ENCODE measurements at places on chromosomes 3 and 15.

DNA sequence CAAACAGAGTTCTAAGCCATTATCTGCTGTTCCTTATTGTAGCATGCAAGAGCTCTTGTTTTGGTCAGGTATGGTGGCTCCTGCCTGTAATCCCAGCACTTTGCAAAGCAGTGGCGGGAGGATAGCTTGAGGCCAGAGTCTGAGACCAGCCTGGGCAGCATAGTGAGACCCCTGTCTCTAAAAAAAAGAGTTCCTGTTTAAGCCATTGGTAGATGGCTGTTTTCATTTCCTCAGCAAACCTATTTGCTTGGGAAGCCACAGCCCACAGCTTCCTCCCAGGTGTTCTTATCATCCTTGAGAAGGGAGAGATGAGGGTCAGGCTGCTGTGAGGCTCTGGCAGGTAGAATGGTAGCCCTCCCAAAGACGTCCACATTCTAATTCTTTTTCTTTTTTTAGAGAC, 24.4 kb upstream of the FAM81A start:
- DNase-seq = no peak

DNA sequence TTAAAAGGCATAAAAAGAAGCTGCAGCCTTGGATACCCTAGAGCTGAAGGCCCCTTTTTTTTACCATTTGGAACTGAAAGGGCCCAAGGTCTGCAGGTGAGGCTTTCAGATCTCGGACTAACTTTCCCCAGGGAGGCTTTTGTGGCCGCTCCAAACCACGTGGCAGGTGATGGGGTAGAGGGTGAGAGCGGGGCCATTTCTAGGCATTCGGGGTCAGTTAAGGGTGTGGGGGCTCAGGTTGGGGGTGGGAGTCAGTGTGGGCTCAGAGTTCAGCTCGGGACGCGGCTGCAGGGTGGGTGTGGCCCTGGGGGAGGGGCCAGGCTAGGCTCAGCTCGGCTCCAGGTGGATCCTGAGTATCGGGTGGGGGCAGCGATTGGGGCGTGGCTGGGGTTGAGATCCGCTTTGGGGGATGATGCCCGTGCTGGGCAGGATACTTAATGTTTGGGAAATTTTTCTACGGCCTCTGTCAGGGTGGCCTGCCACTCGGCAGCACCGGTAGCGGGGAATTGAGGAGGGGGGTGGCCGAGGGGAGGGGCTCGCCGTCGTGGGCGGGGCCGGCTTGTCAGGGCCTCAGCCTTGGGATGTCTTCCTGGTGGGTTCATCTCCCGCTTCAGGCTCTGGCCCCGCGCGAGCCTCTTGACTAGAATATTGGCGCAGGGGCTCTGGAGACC, 2.5 kb downstream of the KLF13 start:
- DNase-seq = no peak

DNA sequence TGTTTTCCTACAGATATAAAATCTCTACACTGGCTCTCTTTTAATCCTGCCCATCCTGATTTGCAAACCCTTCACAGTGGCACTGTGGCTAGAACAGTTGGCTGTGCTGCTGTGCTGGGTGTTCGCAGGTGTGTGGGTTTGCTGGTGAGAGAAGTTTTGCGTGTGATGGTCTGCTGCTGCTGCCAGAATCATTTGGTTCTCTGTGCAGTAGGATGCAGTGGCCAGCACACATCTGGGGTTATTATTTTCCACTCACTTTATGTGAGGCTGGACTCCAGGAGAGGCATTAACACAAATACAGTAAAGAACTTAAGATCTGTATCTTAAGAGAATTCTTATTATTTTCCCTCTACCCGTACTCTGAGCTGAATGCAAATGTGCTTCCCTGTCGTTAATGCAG, 16.0 kb upstream of the PSMD6 start:
- DNase-seq = no peak

GRCh38 chr3:123781571-123782275, 102.4 kb downstream of the MYLK start:
- no peak for DNase-seq

GRCh38 chr3:146503461-146504202, 34.3 kb upstream of the PLSCR2 start:
- no peak for DNase-seq

DNA sequence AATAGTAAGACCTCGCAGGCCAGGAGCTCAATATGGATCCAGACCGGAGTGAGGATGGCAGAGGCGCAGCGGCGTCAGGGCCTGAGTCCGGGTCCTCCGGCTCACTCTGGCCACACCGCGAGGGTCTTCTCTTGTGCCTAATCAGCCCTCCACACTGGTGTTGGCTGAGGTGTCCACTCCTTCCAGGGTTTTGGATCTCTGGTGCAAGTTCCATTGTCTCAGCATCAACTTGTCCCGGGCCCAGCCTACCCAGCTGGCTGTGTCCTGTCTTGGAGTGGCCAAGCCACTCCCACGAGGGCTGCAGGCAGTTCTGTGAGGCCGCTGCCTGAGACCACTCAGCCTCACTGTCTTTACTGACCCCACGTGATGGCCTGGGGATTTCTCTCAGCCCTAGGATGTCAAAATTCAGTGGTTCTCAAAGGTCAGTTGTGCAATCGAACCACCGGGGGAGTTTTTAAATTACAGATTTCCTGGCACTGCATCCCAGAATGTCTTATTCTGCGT, 12.6 kb upstream of the GOLGA6L7 start:
- DNase-seq = no peak

DNA sequence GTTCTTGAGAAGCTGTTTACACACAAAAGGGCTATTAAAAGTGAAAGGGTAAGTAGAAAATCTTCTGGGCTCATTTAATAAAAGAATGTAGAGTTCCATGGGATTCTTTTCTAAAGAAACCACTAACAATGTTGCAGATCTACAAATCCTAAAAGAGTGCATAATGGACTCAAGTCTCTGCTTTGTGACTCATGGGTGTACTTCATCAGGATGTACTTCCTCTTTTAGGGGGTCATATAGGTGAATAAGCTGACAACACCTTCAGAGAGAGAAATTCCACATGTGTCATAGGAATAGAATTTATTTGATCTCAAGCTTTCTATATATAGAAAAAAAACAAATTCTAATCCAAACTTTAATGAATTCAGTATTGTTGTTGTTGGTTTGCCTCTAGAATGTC, 355.5 kb downstream of the TIGIT start:
- no peak for DNase-seq

GRCh38 chr3:136343446-136343845, 93.3 kb downstream of the PCCB start:
- no peak for DNase-seq

- no peak for DNase-seq
Measured at GRCh38 chr15:75030023-75030413, 6.6 kb downstream of the PPCDC start.

GRCh38 chr15:34716111-34716510, 38.7 kb downstream of the GJD2 start:
- no peak for DNase-seq

DNA sequence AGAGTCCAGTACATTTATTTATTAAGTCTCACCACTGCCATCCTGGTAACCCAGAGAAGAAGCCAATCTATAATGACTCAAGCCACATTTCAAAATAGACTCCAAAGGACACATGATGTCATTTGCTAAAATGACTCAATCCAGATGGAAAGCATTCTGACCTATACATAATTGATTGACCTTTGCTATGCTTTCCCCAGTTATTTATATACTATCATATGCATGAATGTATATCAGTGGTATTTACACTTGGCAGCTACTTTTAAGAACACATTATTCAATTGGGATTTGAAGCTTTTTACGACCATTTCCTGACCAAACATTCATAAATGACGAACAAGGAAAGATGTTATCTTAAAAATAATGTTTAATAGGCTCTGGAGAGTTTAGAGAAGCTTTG, 297.2 kb downstream of the FHIT start:
- no peak for DNase-seq
